ENCODE measurements at places on chromosomes 7 and 10.

DNA sequence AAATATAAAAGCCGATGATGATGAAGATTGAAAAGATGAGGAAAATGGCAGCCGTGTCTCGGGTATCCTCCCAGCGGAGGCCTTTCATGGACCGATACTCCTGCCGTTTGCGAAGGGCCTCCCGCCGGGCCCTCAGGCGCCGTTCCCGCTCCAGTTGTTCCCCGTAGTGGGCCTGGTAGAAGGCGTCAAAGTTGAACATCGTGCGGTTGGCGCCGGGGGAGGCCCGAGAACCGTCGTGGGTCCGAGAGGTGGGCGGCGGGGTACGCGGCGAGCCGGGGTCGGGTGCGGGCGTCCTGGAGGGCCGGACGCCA lies 553 bp downstream of the DNAJC30 start:
- DNase-seq: no peak

DNA sequence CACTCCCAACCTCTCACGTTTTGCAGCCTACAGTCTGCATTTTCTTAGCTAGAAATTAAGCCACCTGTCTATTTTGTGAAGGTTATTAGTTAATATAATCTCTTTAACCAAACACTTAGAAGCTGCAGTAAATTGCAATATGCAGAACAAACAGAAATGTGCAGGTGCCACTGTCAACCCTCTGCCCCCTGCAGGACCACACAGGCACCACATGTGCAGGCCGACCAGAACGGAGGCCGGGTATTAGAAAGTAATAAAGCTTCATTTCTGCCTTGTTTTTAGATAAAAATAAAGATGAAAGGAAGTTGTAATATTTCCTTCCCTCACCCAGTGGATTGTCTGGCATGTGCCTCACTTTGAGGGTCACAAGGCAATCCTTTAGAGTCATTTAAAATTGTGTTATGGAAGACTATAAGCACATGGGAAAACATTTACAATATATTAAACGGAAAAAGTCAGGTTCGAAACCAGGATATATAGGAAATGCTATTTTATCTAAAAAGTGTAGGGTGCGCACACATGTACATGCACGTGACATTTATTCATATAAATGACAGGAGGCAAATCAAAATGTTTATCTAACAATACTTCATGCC lies 158.2 kb downstream of the ARHGAP12 start:
- peak; percentile 48 for DNase-seq

GRCh38 chr7:35676211-35676610 lies 18.7 kb downstream of the HERPUD2 start:
- DNase-seq: no peak

DNA sequence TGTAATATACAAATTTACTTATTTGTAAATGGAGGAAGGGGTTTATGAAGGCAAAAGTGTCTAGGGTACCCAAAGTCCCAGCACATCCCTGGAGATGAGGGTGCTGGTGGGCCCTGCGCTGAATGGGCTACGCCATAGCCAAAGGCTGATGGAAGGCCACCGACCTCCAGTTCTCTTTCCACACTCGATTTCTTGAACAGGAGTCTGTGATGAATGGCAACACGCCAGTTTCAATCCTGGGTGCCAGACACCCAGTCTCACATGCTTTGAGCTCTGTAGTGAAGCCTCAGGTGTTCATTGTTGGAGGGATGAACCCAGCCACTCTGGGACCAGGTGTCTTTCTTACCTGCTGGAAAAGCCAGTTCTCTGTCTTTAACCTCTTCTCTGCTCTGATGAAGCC lies 752 bp downstream of the LRMDA start:
- no peak for DNase-seq

DNA sequence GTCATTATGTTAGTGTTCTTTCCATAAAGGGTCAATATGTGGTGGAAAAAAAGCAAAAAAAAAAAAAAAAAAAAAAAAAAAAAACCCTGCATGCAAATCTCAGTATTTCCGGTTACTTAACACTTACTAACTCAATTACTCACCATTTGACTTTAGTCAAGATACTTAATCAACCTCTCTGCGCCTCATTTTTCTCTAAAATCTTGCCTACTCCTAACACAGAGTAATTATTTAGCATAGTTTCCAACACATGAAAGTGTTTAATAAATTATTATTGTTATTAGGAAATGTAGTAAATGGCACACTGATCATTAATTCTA lies 27.8 kb downstream of the PPP1R3A start:
- no peak for DNase-seq

- no peak for DNase-seq
Observed at GRCh38 chr10:72062382-72062781, 26.0 kb downstream of the SPOCK2 start.

- no peak for DNase-seq
Observed at GRCh38 chr7:99024066-99024465, 119.8 kb downstream of the SMURF1 start.

DNA sequence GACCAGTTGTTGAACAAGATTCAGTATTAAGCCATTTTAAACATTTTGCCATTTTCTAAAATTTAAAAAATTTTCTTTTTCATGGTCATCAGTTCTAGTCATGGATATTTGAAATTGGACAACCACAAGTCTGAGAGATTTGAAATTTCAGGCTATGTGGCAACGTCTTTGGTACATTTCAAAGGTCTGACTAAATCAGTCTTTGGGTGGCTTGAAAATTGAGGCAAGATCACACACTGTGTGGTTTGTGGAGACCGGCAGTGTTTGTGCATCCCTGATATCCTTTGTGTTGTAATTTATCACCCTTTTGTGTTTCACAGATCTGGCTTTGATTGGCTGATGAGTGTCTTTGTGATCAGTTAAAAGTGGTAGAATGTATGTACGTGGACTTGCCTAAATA lies 35.7 kb downstream of the CCAR1 start:
- no peak for DNase-seq

- DNase-seq: no peak
Observed at GRCh38 chr10:74194999-74195398, 44.0 kb downstream of the ADK start.

DNA sequence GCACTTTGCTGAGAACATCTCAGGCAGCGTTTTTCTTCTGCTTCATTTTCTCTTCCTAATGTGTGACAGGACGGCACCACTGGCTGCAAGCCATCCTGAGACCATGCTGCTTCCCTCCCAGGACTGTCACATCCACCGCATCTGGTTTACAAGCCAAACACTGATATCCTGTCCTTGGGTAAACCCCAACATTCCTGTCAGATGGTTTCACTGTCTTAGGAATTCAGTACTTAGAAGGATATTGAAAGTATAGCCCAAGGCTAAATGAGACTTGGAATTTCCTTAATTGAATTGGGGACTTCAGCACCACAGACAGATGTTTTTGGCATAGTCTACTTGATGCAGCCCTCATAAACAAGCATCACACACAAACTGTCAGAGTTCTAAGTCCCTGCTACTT lies 74.2 kb upstream of the PLXNA4 start:
- no peak for DNase-seq

DNA sequence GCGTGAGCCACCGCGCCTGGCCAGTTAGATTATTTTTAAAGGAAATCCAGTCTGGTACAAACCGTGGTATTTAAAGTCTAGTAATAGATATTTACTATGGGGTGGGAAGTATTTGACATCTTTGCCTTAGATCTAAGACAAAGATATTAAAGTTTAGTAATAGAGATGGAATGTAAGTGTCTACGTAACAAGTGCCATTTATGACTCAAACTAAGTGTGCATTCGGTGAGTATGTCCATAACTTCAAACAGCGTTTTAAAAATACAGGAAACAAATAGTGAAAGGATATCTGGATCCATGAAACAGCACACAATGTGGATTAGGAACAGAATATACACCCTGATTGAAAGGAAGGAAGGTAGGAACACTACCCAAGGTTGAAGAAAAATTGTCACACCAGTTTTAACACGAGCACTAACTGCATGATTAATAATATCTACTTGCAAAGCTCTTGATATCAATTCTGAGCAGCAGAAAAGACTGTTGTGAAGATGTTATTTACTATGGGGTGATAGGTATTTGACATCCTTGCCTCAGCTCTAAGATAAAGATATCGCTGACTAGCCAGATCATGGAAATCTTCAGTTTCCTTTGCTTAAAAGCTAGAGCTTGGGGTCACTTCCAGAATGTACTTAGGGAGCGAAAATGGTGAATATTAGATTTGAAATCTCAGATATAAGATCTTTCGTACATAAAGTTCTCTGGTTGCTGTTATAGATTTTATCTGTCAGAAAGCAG lies 48.7 kb downstream of the EPC1 start:
- no peak for DNase-seq
